CD8-positive, alpha-beta memory T cell (primary cell): ENCODE measurements at places on chromosomes 16 and 17.
A peak's percentile ranks its signal among the peaks of the same experiment; 100 is the strongest.

DNA sequence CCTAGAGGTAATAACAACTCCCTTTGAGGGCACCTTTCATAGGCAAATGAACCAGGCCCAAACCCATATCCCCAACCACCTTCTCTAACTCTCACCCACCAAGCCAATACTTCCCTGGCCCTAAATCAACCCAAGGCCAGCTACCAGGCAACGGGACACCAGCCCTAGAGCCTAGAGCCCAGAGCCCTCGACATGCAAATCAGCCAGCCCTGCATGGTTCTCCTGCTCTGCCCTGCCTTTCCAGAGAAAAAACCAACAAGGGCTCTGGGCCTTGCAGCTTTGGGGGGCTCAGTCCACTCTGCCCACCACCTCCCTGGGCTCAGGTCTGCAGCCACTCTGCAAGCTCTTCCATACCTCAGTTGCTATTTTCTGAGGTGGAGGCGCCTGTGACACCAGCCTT, 55.0 kb downstream of the PITPNM3 start:
- no peak for DNase-seq

DNA sequence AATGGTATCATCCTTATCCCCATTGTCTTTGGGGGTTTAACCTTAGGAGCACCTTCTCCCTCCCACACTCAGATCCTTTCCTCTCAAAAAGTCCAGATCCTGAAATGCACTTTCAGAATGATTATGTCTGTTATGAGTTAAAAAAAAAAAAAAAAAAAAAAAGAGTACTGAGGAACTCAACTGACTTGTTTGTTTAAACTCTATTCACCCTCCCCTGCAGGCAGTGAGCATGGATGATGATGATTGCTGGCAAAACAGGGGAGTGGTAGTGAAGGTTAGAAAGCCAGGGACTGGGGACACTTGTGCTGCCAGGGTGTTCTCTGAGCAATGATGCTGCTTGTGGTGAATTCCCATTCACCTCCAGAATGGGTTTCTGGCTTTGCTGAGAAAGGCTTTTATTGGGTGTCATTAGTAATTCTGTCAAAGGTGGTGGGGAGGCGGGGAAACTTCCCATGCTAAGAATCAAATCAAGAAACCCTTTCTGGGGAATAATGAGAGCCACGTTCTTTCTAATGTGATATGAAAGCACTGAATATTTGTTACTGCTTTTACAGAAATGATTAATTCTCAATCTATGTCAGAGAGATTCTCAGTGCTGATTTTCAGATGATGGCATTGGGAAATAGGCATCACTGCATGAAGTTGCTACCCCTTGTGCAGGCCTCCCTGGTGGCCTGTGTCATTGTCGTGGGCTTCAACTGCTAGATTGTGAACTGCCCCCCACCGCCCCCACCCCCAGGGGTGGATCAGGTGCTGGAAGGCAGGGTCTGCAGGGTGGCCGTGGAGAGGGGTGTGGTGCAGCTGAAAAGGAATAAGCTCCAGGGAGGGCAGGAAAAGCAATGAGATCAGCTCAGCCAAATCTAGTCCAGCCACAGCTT, 14.1 kb downstream of the CCL4 start:
- DNase-seq, result no peak

- no peak for DNase-seq
Measured at GRCh38 chr17:14014657-14015056, 54.6 kb upstream of the COX10 start.

DNA sequence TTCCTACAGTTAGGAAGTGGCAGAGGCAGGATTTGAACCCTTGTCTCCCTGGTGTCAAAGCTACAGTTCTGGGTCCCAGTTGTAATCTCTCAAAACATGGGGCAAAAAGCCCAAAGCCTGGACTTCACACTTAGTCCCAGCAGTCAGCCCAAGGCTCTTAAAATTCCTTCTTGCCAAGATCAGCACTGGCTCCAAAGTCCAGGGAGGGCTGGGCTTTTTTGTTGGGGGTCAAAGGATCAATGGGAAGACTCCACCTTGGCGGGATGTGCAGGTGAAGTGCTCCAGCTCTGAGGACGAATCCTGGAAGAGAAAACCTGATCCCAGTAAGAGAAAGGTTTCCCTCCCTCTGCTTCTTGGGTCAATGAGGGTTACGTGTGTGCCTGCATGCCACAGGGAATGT, 195.5 kb downstream of the HAPSTR1 start:
- DNase-seq, result no peak

DNA sequence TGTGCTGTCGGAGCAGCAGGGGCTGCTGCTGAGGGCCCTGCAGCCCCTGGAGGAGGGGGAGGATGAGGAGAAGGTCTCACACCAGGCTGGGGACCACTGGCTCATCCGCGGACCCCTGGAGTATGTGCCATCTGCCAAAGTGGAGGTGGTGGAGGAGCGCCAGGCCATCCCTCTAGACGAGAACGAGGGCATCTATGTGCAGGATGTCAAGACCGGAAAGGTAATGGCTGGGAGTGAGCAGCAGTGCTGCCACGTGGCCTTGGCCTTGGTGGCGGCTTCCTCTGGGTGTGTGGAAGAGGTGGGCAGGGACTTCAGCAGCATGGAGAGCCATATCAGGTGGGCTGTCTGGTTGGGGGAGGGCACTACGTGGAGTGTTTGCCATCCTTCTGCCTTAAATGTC, 20.0 kb downstream of the MVP start:
- DNase-seq, result no peak

- DNase-seq, result no peak
Measured at GRCh38 chr17:15398291-15398690, 56.9 kb upstream of the TEKT3 start.

GRCh38 chr17:42221886-42222745, 27.8 kb upstream of the GHDC start:
- DNase-seq, result peak; percentile 65

DNA sequence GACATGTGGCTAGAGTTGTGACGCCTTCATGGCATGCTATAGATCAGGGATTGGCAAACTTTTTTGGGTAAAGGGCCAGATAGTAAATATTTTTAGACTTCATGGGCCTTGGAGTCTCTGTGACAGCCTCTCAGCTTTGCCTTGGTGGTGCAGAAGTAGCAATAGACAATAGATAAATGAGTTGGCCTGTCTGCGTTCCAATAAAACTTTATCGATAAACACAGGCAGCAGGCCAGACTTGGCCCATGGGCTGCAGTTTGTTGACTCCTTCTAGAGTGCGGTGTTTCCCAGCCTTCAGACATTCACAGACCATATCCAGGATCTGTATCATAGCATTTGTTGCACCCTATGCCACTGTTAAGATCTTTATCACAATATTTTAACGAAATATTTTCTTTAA, 76.5 kb downstream of the OR1D5 start:
- no peak for DNase-seq

DNA sequence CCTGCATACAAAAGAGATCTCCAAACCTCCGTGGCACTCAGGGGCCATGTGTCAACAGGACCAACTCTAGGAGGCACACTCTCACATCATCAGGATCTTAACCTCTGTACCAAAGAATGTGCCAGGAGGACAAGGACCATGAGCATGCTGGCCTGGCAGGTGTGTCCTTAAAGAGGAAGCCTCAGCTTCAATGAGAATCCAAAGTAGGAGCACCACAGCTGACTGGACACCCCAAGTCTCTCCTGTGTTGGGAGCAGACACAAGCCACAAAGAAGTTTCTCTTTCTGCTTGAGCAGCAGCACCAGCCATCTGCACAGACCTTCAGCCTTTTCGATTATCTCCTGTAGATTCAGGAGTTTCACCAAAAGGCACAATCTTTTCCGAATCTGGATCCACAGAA, 1734.5 kb downstream of the TP53TG3F start:
- DNase-seq, result no peak

DNA sequence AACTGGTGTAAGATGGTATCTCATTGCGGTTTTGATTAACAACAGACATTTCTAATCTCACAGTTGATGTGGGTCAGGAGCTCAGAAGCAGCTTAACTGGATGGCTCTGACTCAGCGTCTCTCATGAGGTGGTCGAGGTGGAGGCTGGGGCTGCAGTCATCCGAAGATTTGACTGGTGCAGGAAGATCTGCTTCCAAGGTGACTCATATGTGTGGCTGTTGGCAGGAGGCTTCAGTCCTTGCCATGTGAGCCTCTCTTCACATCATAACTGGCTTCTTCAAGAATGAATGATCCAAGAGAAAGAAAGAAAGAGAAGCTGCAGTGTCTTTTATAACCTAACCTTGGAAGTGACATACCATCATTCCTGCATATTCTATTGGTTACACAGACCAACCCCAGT, 376.1 kb downstream of the SEC14L1 start:
- DNase-seq, result no peak

- DNase-seq, result no peak
Measured at GRCh38 chr16:64534180-64534780, 587.6 kb downstream of the CDH11 start.

- no peak for DNase-seq
Measured at GRCh38 chr17:8441690-8442089, 6.0 kb downstream of the NDEL1 start.

DNA sequence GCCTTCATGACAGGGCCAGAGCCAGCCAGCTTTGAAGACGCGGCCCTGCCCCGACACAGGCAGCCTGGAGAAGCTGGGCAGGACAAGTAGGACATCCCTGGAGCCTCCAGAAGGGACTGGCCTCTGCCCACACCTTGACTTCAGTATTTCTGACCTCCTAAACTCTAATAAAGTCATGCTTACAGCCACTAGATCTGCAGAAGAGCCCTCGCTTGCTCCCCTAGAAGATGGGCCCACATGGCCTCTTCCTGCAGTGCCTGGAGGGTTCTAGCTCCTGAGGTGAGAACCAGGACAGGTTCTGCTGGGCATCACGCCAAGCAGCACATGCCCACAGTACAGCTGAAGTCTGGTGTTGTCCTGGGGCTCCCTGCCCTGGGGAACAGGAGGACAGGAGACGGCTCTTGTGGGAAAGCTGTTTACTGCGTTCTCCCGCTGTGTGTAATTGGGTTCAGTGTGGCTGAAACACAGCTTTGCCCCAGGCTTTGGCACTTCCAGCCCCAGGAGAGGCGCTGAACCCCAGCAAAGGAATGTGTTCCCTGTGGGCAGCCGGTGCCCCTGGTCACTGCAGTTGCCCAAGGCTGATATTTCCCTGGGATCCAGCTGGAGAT, 2.6 kb downstream of the APRT start:
- DNase-seq, result no peak

DNA sequence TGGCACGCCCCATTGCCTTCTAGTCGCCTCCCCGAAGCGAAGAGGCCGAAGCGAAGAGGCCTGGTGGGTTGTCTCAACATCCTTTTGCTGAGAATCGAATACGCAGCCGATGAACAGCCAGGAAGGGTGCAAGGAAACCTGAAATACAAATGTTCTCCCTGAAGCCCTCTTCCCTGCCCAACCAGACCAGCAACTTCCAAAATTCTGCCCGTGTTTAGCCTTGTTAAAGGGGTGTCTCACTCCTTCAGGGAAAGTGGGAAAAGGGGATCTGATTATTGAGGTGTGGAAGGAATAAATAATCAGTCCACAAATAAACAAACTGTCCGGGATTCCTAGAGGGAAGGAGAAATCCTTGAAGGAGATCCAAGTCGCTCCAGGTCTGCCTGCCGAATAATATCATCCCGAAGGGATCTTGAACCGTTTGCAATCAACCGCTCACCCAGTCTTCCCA, 1.4 kb upstream of the FOXC2 start:
- DNase-seq, result no peak

- DNase-seq, result no peak
Measured at GRCh38 chr17:54992797-54993639, 24.5 kb downstream of the STXBP4 start.

DNA sequence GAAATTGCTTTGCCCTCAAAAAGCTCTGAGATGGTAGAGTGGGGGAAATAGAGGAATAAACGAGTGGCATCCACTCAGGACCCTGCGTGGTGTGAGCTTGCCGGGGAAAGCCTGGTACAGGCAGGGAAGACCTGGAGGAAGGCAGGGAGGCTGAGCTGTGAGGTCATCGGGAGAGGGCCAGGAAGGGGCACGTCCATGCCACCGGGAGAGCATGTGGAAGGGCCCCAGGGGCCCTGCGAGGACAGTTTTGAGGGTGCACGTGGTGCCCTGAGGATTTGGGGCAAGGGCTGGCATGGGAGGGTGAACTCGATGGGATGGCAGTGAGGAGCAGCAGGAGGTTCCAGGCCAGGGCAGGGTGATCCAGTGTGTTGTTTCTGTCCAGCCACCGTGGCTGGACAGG, 56.3 kb upstream of the CBFA2T3 start:
- DNase-seq, result no peak

- peak; percentile 34 for DNase-seq
Measured at GRCh38 chr17:47694581-47695428, 844 bp downstream of the TBKBP1 start.

DNA sequence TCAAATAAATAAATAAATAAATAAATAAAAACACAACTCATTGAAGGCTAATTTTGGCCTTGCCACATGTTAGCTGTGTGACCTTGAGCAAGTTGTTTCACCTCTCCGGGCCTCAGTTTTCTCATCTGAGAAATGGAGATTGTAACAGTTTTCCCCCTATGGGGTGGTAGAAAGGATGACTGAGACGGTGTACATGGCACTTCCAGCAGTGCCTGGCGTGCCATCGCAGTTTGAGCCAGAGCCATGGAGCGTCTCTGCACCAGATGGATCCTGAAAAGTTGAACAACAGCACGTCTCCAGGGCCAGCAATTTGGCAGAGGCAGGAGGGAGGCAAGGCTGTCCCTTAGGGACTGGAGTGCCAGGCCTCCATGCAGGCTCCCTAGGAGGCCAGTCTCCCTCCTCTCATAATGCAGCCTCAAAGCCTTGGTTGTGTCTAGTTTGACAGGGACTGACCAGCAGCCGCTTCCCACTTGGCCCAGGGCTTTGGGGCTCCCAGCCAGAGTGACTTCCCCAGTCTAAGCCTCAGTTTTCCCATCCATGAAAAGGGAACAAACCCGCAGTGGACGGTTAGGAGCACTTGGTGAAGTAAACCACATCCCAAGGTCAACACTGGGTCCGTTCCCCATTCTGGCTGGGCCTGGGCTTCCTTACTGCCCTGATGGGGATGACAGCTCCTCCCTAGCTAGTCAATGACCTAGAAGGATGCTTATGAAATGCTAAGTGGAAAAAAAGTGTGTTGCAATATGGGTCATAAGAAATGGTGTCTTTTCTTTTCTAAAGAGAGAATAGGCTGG, 19.3 kb downstream of the SOCS1 start:
- no peak for DNase-seq

DNA sequence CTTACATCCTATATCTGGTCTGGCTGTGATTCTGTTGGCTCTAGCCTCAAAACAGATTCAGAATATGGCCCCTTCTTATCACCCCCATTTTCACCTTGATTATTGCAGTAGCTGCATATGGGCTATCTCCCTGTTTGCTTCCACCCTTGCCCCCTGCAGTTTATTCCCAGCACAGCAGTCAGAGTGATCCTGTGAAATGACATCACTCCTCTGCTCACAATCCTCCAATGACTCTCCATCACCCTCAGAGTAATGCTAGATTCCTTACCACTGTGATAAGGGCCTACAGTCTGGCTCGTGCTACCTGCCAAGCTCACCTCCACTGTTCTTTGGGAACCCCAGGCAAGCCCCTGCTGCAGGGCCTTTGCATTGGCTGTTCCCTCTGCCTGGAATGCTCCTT, 92.5 kb downstream of the ASIC2 start:
- no peak for DNase-seq

DNA sequence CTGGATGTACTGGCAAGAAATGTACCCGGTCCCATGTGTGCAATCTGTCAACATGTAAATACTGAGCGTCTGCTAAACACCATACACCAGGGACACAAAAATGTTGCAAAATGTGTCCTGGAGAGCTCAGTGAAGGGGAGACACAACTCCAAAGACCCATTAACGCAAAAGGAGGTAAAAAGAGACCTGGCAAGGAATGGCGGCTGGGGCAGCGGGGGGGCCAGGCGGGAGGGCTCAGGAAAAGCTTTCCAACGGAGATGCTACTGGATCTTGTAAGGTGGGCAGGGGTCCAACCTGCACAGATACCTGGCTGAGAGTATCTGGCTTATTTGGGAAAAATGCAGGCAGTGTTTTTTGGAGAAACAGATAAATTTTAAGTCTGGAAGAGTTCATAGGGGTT, 40.7 kb downstream of the ADCY9 start:
- no peak for DNase-seq
